Nasal cavity respiratory epithelium epithelial cell of viscerocranial mucosa (primary cell): ENCODE measurements at places on chromosomes 3 and 15. TPM values are rescaled to one million over a fixed set of nuclear protein-coding genes. Genes with fewer than 3 reads are reported as not detected.

The SLC9A9 gene
- total RNA-seq: 1.0 and 8.9 TPM in 2 replicates

The TM4SF4 gene
- not detected in 2 replicates for total RNA-seq

The P2RY1 gene
- total RNA-seq: 13.3 and 22.2 TPM in 2 replicates

The A4GNT gene
- not detected in 2 replicates for total RNA-seq

The ADAMTSL3 gene
- under 0.01 and 0.07 TPM in 2 replicates for total RNA-seq

The AMT gene
- 0.34 and 1.6 TPM in 2 replicates for total RNA-seq

The ATP13A4 gene
- 1.7 and 6.2 TPM in 2 replicates for total RNA-seq

The WDR48 gene
- total RNA-seq: 21.9 and 40.2 TPM in 2 replicates

The TMIE gene
- 1.9 and 2.4 TPM in 2 replicates for total RNA-seq

The LRRC31 gene
- total RNA-seq: not detected in 2 replicates

The NR1I2 gene
- under 0.01 TPM in 2 replicates for total RNA-seq

The CGNL1 gene
- 1.4 and 1.9 TPM in 2 replicates for total RNA-seq

The SUSD5 gene
- 0.28 TPM in 1 of 2 replicates, not detected in the other for total RNA-seq

The SLC28A1 gene
- not detected in 2 replicates for total RNA-seq

The PARP16 gene
- 2.1 and 5.0 TPM in 2 replicates for total RNA-seq

The CAPN7 gene
- 47.2 and 49.7 TPM in 2 replicates for total RNA-seq

The ECE2 gene
- total RNA-seq: not detected in 2 replicates

The PTPRG gene
- total RNA-seq: 23.2 and 34.7 TPM in 2 replicates

The TM4SF1 gene
- 33.5 and 121 TPM in 2 replicates for total RNA-seq

The PAK6 gene
- 10.6 and 20.3 TPM in 2 replicates for total RNA-seq

The NR2F2 gene
- total RNA-seq: 1.7 and 12.0 TPM in 2 replicates

The CACNA1D gene
- under 0.01 and 0.14 TPM in 2 replicates for total RNA-seq
